ENCODE measurements at places on chromosomes 5 and 9.

DNA sequence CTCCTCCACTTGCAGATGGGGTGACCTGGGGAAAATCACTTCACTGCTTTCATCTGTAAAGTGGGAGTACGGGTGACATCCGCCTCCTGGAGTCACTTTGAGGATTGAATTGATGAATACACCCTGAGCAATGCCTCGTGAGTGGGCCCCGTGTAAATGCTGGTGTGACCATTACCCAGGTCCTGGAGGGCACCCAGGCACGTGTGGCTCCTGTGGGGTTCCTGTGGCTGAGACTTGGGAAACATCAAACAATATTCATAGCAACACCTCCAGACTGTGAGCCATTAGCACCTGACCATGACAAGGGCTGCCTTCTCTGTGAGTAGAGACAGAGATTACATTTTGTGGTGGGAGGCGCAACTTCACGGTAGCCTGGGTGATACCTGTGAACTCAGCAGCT is 11.4 kb downstream of the MRPL36 start:
- no peak for DNase-seq

GRCh38 chr9:109101810-109102209 is 17.9 kb downstream of the TMEM245 start:
- DNase-seq: no peak

- DNase-seq: no peak
Measured at GRCh38 chr5:135222171-135222681, 176.8 kb downstream of the MACROH2A1 start.

GRCh38 chr9:98964911-98965336 is 21.2 kb downstream of the COL15A1 start:
- no peak for DNase-seq

Measured in pons (tissue), 1 donor.